ENCODE measurements at places on chromosomes 4 and X.

DNA sequence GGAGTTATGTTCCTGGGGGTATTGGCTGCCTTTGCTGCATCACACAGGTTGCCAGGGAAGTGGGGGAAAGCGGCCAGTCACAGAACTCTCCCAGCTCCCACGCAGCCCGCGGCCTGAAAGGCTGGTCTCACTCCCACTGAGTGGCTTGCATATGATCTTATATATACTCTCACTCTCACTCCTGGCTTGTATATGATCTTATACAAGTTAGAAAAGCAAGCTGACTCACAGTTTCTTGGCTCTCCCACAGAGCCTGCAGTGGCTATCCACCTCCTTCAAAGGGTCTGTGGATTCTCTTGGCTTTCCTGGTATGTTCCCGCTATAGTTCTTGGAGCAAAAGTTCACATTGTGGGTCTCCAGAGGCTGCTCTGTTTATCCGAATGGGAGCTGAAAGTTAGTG is 833.5 kb upstream of the GALNTL6 start:
- DNase-seq: no peak

DNA sequence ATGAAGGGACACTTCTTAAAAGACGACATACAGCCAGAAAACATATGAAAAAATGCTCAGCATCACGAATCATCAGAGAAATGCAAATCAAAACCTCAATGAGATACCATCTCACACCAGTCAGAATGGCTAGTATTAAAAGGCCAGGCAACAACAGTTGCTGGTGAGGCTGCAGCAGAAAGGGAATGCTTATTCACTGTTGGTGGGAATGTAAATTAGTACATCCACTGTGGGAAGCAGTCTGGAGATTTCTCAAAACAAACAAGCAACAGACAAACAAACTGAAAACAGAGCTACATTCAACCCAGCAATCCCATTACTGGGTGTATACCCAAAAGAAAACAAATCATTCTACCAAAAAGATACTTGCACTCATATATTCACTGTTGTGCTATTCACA is 197.9 kb downstream of the EVC2 start:
- DNase-seq: no peak

GRCh38 chr4:67575232-67576058 is 16.9 kb downstream of the STAP1 start:
- no peak for DNase-seq

DNA sequence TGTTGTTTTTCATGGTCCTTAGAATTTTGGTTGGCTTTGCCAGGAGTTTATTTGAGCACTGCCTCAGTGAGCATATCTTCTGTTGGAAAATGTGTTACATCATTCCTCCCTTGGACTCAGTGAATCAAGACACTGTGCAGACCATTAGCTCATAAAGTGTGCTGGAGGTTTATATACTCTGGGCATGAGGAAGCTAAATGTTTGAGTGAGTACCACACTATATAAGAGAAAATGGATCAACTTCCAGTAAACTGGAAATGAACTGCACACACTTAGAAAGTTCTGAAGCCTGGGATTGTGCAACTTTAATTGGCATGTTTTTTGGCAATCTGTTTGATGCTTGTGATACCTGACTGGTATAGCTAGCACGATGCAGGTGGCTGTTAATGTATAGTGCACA is 75.9 kb downstream of the LIMCH1 start:
- DNase-seq: no peak

DNA sequence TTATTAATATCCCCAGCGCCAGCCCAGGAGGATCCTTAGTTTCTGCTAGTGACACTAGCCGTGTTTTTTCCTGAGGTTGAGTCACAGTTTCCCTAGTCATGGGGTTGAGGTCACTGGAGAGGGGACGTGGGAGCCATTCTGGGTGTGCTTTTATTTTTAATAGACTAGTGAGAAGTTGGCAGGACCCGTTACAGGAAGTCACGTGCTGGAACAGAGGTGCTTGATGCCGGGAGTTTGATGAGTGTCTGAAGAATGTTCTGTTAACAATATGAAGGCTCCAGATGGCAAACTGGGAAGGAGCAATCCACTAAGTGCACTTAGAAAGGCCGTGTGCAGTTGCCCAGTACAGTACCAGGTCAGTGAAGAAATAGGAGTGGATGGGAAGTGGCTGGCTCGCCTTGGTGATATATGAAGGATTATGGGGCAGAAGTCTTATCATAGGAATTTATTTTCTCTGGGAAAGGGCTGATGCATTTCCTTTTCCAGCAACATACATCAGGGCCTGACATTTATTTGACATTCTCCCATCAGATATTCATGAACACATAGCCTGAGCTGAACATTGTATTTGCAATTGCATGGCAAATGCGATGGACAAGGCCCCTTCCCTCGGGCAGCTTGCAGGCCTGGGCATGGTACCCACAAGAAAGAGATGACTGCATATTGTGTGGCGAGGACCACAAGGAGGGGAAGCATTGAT is 291.8 kb downstream of the FBXW7 start:
- DNase-seq: no peak

- DNase-seq: no peak
Observed at GRCh38 chrX:38061335-38061734, 55.0 kb downstream of the SYTL5 start.

DNA sequence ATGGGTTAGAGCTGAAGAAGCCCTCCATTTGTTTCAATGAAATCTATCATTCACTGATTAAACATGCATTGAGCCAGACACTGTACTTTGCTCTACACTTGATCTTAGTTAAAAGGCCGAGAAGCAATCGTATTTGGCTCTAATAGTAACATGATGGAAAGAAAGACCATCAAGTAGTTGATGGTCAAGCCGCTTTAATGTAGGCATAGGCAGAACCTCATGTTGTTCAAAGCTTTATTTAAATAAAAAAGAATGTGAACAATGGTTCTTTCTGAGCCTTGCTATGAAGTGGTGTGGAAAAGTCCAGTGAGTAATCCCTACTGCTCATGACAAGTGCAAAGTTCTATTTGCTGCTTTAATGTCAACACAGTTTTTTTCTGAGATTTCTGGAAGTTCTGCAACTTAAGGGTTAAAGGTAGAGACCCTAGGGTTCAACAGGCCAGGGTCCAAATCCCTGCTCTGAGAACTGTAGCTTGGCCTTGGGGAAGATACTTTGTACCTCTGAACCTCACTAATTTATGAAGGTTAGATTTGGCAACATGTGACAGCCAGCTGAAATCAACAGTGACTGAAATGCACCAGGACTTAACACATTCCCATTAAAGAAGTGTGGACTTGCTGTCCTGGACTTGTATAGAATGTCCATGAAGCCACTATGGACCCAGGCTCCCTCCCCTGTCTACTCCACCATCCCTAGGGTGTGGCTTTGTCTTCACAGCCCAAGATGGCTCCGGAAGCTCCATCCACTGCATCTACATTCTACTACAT is 17.9 kb upstream of the LAP3 start:
- no peak for DNase-seq

Data from cerebellum (tissue), 4 donors.